ENCODE measurements at places on chromosomes 12 and 14. TPM values are rescaled to one million over a fixed set of nuclear protein-coding genes. Genes with fewer than 3 reads are reported as not detected.

The MTA1 gene
- 85.8 TPM for total RNA-seq

The MYH6 gene
- total RNA-seq = not detected

The RND1 gene
- 17.8 TPM for total RNA-seq

The FLRT2 gene
- total RNA-seq = 4.1 TPM

The SYCP3 gene
- total RNA-seq = not detected

The FOXG1 gene
- 0.14 TPM for total RNA-seq
